ENCODE measurements at places on chromosomes 7 and 10.

- no peak for DNase-seq
Observed at GRCh38 chr7:99290980-99291607, 18.5 kb downstream of the MYH16 start.

GRCh38 chr10:76738991-76739390 lies 898.6 kb downstream of the KCNMA1 start:
- no peak for DNase-seq

DNA sequence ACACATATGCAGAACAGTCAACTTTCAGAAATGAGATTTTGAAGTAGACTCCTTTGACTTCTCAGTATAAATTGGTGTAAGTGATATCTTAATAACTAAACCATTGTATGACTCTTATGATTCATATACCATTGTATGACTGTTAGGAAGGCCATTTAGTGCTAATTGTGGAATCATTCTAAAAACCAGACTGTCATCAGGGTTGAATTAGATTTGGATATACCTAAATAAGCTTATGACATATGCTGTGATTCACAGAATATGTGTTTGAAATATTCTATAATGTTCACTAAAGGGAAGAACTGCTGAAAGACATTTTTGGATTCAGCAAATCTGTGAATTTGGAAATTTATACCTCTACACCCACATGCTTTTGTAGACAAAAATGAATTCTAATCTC lies 438.1 kb downstream of the MDFIC start:
- no peak for DNase-seq

DNA sequence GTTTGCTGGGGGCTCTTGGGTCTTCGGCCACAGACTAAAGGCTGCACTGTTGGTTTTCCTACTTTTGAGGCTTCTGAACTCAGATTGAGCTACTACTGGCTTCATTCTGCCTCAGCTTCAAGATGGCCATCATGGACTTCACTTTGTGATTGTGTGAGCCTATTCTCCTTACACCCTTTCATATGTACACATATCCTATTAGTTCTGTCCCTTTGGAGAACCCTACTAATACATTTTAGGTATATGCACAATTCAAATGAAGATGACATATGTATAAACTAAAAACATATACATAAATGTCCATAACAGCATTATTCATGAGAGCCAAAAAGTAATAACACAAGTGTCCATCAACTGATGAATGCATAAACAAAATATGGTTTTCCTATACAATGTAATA lies 75.7 kb downstream of the GPR37 start:
- DNase-seq = no peak

GRCh38 chr7:1994931-1995330 lies 237.8 kb downstream of the MAD1L1 start:
- DNase-seq = no peak

Measured in CD4-positive, alpha-beta memory T cell (primary cell).